ENCODE measurements at places on chromosomes 3 and 15. TPM values are rescaled to one million over a fixed set of nuclear protein-coding genes. Genes with fewer than 3 reads are reported as not detected.

Gene KCNH8
- not detected for total RNA-seq

Gene CDHR4
- not detected for total RNA-seq

DNA sequence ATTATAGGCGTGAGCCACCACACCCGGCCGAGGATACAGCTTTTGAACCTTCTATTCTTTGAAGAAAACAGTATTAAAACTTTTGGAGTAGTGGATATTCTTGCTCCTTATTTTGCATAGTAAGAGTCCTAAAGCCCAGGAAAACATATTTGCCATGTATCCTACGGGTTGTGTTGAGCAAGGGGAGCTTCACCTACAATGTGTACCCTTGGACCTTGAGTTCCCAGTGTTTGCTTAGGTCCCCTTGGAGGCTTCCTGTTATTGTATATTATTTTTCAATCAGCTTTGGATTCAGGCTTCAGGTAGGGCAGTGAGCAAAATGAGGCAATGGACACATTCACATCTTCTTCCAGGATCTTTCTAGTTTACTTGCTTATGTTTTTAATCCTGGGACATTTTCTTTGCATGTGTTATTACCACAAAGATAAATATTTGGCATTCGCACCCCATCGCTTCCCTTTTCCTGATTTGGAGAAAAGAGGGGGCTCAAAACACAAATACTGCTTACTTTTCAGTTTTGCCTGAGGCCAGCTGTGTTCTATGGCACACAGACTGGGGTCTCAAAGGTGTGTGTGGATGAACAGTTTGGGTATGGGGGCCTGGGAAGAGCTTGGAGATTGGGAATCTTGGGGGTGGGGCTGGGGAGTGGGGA lies 88.7 kb downstream of the FNDC3B start:
- DNase-seq: no peak

GRCh38 chr15:100849021-100849854 lies 30.4 kb upstream of the ALDH1A3 start:
- peak; percentile 41 for DNase-seq

Gene PSTPIP1
- 0.36 TPM for total RNA-seq

DNA sequence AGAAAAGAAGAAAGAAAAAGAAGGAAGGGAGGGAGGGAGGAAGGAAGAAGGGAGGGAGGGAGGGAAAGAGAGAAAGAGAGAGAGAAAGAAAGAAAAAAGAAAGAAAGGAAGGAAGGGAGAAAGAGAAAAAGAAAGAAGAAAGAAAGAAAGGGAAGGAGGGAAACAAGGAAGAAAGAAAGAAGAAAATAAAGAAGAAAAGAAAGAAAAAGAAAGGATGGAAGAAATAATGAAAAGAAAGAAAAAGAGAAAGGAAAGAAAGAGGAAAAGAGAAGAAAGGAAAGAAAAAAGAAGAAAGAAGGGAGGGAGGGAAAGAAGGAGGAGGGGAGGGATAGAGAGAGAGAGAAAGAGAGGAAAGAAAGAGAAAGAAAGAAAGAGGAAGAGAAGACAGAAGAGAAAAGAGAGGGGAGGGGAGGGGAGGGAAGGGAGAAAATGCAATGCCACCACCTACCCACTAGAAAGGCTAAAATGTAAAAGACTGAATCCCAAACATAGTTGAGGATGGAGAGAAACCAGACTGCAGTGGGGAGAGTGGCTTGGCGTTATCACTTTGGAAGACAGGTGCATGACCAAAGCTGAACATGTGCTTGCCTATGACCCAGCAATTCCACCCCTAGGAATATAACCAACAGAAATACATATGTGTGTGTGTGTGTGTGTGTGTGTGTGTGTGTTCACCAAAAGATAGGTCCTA lies 66.9 kb upstream of the KLF13 start:
- no peak for DNase-seq

DNA sequence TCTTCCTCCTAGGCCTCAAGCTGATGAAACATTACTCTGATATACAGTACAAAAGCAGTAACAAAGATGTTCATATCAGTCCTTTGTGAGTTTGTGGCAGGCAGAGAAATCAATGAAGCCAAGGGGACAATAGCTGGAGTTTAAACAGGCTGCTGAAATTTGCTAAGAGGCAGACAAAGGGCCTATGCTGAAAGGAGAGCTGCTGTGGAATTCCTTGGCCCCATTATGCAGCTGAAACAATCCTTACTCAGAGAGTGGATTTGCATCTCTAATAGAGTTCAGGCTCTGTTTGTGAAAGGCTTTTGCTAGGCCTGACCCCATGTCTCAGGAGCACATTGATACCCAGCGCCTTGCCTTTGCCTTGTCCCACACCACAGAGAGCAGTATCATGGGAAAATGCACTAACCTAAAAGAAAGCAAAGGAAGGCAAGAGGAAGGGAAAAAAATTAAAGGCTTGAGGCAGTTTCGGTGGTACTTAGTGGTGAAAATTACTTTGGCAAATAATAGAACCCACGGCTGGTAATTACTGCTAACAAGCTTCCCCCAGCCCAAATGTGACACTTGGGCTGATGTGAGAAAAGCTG lies 195.0 kb upstream of the EPHA3 start:
- no peak for DNase-seq

Gene CIB2
- 2.5 TPM for total RNA-seq

- no peak for DNase-seq
These were observed 171.0 kb upstream of the RARB start for GRCh38 chr3:25257026-25257425.

Measured in IMR-90 (cell line).